Neural progenitor cell (in vitro differentiated cells): ENCODE measurements at places on chromosomes 1 and 21. TPM values are rescaled to one million over a fixed set of nuclear protein-coding genes. Genes with fewer than 3 reads are reported as not detected.

Gene MAP10
- 3.3 and 4.2 TPM in 2 replicates for total RNA-seq

Gene GON4L
- 31.4 and 41.8 TPM in 2 replicates for total RNA-seq

DNA sequence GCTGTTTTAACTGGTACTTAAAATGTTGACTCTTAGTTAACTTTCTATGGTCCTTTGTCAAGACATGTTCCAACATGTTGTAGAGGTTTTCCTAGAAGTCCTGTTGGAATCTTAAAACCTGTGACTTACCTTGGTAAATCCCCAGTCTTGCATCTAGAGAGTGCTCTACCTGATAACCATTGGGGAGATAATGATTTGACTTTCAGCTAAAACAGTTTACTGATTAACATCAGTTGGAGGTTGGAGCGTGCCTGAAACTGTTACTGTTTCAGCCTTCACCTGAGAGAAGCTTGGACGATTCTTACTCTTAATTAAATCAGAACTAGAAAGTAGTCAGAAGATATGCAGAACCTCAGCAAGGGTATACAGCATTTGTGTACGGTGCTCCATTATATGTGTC is 8.8 kb downstream of the MDM4 start:
- peaks cover 4% of the 10 kb centered on the region for H3K36me3 ChIP-seq
- DNase-seq = no peak
- H3K27ac ChIP-seq = no peak overlapping the region
- H3K4me1 ChIP-seq = no peaks in the 10 kb centered on the region
- H3K4me3 ChIP-seq = no peak overlapping the region

DNA sequence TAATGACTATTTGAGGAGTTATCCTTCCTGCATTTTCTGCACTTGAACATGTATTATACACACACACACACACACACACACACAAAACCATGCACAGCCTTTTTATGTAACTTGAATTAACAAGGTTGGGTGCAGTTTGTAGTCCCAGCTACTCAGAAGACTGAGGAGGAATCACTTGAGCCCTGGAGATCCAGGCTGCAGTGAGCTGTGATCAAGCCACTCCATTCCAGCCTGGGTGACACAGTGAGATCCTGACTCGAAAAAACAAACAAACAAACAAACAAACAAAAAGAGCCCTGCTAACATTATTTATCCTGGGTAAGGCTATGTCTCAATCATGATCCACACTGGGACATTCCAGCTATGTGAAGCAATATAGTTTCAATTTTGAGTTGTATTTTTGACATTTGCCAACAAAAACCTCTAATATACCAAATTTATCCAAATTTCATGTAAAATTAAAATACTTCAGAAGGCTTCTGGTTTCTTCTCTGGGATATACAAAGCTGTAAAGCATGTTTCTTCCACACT is 156.8 kb downstream of the NTPCR start:
- H3K4me3 ChIP-seq = no peak overlapping the region
- peaks cover 9% of the 10 kb centered on the region for H3K4me1 ChIP-seq
- H3K27me3 ChIP-seq = no peaks in the 10 kb centered on the region

DNA sequence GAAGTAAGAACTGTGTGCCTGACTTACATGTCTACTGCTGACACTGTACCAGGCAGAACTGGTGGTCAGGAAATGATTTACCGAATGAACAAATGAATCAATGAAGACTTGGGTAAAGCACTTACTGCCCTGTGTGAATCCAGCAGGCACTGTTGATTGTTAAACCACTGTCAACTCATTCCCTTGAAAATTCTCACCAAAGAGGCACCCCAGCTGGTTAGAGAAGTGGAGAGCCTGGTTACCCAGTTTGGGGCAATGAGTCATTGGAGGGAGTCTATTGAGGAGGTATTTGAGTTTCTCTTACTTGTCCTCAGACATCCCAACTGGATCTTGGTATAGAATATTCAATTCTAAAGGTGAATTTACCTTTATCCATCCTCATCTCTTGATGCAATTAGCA is 34.2 kb downstream of the JUN start:
- H3K27me3 ChIP-seq = no peaks in the 10 kb centered on the region
- no peak for DNase-seq
- no peak overlapping the region for H3K27ac ChIP-seq
- no peaks in the 10 kb centered on the region for H3K36me3 ChIP-seq
- no peaks in the 10 kb centered on the region for H3K4me1 ChIP-seq

DNA sequence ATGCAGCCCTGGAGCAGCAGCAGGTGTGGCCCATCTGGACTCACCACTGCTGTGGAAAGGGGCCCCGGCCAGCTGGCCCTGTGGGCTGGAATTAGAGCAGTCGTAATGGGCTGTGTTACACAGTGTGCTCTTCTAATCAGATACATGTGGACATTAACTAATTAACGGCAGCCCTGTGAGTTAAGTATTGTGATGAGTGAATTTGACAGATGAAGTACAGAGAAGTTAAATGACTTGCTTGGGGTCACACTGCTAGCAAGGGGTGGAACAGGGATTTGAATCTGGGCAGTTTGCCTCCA is 58.6 kb downstream of the MDM4 start:
- no peaks in the 10 kb centered on the region for H3K36me3 ChIP-seq
- no peak overlapping the region for H3K4me3 ChIP-seq
- H3K27ac ChIP-seq = no peak overlapping the region
- peaks cover 51% of the 10 kb centered on the region for H3K4me1 ChIP-seq
- no peak for DNase-seq

GRCh38 chr1:51946300-51946699 is 44.2 kb downstream of the RAB3B start:
- H3K4me3 ChIP-seq = no peak overlapping the region
- H3K27me3 ChIP-seq = no peaks in the 10 kb centered on the region
- no peak overlapping the region for H3K27ac ChIP-seq
- DNase-seq = no peak
- peaks cover 7% of the 10 kb centered on the region for H3K4me1 ChIP-seq

GRCh38 chr21:45836694-45837670 is 144.6 kb upstream of the COL6A1 start:
- no peaks in the 10 kb centered on the region for H3K36me3 ChIP-seq
- H3K27me3 ChIP-seq = no peaks in the 10 kb centered on the region
- H3K4me3 ChIP-seq = no peak overlapping the region

DNA sequence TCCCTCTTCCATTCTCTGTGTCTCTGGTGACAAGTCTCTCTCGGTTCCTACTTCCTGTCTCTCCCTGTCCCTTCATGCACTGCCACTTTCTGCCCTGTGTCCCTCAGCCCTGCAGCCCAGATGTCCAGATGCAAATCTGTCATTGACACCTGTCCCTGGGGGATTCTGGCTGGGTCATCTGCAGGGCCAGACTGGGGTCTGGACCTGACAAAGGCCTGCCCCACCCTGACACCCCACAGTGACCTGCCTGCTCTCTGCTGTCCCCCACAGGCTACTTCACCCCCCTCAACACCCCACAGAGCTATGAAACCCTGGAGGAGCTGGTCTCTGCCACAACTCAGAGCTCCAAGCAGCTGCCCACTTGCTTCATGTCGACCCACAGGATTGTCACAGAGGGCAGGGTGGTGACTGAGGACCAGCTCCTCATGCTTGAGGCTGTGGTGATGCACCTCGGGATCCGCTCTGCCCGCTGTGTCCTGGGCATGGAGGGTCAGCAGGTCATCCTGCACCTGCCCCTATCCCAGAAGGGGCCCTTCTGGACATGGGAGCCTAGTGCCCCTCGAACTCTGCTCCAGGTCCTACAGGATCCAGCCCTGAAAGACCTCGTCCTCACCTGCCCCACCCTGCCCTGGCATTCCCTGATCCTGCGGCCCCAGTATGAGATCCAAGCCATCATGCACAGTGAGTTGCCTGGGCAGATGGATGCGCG is 7.2 kb downstream of the THEMIS2 start:
- no peak overlapping the region for H3K27ac ChIP-seq
- H3K4me3 ChIP-seq = no peak overlapping the region
- DNase-seq = no peak

DNA sequence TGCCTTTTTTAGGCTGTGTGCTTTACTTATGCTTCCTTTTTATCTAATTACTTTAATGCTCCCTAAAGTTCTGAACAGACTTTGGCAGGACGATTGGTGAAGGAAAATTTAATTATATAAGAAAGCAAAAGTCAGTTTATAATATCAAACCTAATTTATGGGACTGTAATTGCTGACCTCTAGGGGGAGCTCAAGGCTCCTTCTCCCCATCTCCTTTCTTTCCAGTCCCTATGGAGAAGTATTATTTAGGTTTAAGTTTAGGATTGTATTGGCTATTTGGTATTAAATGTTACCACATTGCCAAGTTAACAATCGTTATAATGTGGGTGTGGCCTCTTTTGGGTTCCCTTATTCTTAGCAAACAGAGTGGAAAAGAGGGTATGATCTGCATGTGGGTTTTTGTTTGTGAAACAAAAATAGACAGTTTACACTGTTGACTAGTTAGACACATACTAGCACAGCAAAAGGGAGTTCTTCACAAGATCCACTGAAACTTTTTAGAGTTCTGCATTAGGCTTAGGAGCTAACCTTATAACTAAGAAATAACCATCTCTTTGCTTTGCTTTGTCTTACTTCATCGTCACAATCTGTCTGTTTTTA is 48.2 kb upstream of the TNFSF4 start:
- DNase-seq = peak; percentile 45
- no peak overlapping the region for H3K27ac ChIP-seq

- H3K27ac ChIP-seq = no peak overlapping the region
- DNase-seq = no peak
- no peak overlapping the region for H3K4me3 ChIP-seq
- H3K36me3 ChIP-seq = no peaks in the 10 kb centered on the region
Observed at GRCh38 chr1:23930270-23930669, 17.1 kb upstream of the CNR2 start.

- H3K4me1 ChIP-seq = peaks cover 40% of the 10 kb centered on the region
- H3K4me3 ChIP-seq = no peak overlapping the region
- no peaks in the 10 kb centered on the region for H3K27me3 ChIP-seq
Observed at GRCh38 chr1:47696737-47697441, 259.0 kb downstream of the FOXD2 start.

DNA sequence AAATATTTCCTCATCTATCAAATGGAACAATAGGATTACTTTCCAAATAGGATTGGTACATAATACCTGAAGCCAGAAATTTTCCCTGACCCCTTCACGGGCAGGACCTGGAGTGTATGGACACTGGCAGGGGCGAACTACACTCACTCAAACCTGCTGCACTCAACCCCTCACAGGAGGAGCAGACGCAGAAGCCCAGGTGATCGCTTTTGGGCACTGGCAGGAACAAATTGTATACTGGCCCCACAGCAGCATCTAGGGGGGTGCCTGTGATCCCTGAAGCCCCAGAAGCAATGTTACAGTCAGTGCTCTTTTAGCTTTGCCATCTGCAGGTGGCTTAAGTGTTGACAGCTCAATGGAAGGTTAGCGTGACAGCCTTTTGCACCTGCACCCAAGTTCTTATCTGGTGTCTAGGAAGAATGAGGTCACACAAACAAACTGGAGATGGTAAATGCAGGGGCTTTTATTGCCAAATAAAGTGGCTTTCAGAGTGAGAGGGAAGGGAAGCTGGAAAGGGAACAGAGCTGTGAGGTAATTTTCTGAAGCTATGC is 199.2 kb upstream of the NEGR1 start:
- no peak for DNase-seq
- no peak overlapping the region for H3K27ac ChIP-seq
- H3K4me3 ChIP-seq = no peak overlapping the region
- H3K27me3 ChIP-seq = no peaks in the 10 kb centered on the region
- no peaks in the 10 kb centered on the region for H3K36me3 ChIP-seq

DNA sequence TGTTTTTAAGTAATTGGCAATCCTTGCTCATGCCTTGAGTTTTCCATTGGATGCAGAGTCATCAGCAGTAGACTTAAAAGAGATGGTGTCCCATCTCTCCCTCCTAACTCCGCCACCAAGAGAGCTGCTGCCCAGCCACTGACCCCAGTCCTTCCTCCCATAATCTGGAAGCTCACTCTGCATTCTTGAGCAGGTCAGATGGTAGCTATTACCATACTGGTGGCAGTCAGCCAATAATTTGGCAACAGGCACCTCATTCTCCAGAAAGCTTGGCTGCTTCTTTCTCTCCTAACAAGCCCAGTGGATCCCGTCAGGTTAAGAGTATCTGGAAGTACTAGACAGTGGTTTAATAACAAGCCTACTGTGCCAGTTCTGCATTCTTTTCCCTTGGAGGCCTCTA is 272.1 kb downstream of the ZNF648 start:
- H3K4me3 ChIP-seq = no peak overlapping the region
- no peaks in the 10 kb centered on the region for H3K27me3 ChIP-seq
- H3K36me3 ChIP-seq = no peaks in the 10 kb centered on the region
- no peak overlapping the region for H3K27ac ChIP-seq

DNA sequence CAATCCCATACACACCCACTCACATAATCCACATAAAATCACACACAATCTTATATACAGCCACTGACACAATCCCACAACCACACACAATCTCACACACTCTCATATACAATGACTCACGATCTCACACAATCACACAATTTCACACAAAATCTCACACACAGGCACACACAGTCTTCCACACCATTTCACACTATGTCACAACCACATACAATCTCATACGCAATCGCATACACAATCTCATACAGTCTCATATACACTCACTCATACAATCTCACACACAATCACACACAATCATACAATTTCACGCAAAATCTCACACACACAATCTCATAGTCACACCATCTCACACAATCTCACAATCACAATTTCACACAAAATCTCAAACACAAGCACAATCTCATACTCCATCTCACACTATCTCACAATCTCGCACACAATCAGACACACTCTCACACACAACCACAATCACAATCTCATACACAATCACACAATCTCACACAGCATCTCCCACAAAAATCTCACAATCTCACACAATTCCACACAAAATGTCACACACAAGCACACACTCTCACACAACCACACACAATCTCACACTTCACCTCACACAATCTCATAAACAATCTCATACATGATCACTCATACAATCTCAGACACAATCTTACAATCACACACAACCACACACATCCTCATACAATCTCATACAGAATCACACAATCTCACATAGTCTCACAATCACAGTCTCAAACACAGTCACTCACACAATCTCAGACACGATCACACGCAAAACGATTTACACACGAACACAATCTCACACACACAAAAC is 18.5 kb downstream of the CASZ1 start:
- H3K4me3 ChIP-seq = no peak overlapping the region
- peaks cover 52% of the 10 kb centered on the region for H3K4me1 ChIP-seq
- DNase-seq = no peak
- H3K36me3 ChIP-seq = no peaks in the 10 kb centered on the region
- no peaks in the 10 kb centered on the region for H3K27me3 ChIP-seq

DNA sequence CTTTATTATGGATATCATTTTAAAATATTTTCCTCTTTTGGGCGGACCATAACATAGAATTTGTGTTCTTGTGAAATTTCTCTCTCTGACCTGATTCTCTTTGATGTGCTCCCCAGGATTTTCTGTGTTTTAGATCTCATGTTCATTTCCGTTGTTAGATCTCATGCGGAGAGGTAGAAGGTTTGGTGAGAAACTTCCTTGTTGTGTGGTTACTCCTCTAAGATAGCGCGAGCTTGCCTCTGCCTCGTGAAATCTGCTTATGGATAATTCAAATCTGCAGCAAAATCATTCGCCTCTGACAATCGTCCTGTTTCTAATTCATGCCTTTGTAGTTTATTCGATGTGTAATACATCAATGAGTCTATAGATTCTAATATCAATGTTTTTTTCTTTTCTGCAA is 580.4 kb downstream of the USP25 start:
- H3K27me3 ChIP-seq = no peaks in the 10 kb centered on the region
- H3K4me3 ChIP-seq = no peak overlapping the region
- no peak overlapping the region for H3K27ac ChIP-seq
- peaks cover 11% of the 10 kb centered on the region for H3K4me1 ChIP-seq

- no peak overlapping the region for H3K27ac ChIP-seq
- no peak for DNase-seq
- no peaks in the 10 kb centered on the region for H3K27me3 ChIP-seq
- no peaks in the 10 kb centered on the region for H3K4me1 ChIP-seq
Observed at GRCh38 chr1:149972547-149972946, 35.9 kb upstream of the MTMR11 start.
